ENCODE measurements at places on chromosomes 6 and 20.

DNA sequence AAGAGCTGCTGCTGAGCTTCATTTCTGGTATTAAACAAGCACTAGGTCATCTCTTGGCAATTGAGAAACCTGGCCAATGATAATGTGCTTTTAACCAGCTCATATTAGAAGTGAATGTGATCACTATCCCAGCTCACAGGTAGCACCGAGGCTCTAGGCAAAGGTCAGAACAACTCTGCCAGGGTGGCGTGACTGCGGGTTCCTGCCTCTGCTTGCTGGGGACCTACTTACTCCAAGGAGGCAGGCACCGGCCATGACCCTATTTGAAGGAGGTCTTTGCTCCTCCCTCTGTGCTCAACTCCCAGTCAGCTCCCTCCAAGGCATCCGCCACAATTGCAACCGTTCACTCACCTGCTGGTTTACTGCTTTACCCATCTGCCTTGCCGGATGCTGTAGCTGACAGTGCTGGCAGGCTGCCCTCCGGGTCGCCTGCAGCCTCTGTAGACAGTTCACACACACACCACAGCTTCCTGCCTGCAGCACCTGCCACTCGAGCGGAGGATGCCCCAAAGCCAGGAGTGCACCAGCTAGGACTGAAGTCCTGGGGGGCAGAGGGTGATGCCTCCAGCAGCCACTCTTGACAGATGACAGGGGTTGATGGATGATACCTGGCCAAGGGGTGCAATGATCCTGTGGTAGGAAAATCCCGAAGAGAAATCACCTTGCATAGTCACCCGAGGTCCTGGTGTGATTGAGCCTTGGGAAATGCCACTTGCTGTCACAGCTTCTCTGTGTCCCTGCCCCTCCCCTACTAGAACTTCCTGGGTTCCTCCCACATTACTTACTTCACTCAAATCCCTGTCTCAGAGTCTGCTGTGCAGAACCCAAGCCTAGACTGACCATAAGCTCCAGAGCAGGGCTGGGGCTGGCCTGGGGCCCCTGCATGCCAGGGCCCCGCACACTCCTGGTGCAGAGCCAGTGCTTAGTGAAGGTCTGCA, 8.8 kb upstream of the VSX1 start:
- no peak for DNase-seq

DNA sequence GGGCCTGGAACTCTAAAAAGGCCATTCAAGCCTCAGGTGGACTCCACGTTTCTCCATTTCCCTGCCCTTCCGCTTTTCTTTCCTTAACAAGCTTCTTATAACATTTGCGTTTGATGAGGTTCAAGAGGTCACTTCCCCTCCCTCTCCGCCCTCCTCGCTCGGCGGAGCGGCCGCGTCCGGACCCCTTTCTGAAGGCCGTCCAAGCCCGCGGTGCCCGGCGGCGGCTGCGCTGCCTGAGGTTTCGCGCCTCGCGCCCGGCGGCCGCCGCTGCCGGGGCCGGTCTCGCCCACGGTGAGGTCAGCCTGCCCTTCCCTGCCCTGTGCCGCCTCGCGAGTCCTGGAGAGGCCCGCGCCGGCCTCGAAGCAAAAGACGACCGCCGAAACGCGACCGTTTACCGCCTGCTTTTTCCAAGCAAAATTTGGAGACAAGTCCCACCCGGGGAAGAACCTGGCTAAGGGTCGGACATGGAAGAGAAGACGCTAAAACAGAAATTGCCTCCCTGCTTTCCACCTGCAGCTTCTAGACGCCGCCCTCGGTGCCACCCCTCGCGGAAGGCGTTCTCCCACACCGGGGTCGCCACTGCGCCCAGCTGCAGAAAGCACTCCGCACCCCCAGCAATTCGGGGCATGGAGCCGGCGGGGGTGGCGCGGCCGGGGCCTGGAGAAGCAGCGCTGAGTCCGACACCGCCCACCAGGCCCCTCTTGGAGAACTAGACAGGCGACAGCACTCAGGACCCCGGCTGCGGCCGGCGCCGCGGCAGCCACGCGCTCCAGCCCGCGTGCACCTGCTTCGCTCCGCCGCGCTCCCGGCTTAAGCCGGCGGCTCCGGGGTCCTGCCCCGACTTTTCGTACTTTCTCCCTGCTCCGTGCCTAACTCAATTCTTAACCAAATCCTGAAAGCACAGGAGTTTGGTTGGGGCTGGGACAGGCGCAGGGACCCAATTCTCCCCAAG, 11.0 kb upstream of the FOXF2 start:
- DNase-seq, result no peak

DNA sequence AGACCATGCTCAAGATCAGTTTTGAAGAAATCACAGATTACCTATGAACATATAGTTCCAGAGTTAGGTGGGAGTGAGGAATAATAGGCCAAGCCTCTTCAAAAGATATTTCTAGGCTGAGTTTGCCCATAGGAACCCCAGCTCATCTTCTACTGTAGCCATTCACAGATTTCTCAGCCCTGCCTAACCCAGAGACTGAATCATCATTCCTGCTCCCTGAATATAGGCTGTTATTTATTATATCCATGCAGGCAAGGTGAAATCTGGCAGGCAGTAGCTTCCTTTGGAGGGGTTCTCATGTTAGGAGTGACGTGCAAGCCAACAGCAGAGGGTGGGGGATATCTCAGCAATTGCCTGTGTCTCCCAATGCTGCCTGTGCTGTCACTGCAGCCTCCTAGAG, 25.6 kb upstream of the ADGRF4 start:
- DNase-seq, result no peak

- DNase-seq, result peak; percentile 60
These were observed 29.1 kb upstream of the SERPINB9 start for GRCh38 chr6:2931970-2932748.

DNA sequence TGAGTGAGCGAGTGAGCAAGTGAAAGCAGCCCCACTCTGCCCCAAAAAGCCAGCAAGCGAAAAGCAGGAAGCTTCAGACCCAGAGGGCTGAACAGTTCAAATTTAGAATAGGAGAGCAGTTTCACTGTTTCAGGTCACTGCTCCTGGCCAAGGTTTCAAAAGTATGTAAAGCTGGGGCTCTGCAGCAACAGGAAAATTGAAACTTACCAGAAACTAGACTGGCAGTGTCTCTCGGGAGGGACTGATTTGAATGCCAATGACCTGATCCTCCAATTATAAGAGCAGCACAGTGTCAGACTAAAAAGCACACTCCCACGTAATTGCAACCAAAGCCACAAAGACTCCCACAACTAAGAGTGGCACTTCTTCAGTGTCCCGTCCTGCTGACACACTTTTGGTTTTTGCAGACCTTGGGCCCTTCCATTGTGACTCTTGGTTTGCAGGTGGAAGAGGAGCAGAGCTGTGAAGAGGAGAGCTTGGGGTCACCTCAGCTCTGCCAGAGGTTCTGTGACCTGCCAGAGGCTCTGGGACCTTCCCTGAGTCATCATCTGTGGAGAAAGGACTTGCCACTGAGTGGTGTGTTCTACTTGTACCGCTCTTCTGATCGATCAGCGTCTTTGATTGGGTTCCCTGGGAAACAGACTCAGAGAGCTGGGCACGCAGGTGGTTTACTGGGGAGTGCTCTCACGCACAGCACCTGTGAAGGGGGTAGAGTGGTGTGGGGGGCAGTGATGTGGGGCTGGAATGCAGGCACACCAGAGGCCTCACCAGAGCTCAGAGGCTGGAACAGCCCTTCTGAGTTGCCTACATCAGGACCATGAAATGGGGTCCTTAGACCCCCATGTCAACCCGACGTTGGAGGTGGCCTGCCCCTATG, 52.7 kb upstream of the PTGIS start:
- DNase-seq, result no peak

DNA sequence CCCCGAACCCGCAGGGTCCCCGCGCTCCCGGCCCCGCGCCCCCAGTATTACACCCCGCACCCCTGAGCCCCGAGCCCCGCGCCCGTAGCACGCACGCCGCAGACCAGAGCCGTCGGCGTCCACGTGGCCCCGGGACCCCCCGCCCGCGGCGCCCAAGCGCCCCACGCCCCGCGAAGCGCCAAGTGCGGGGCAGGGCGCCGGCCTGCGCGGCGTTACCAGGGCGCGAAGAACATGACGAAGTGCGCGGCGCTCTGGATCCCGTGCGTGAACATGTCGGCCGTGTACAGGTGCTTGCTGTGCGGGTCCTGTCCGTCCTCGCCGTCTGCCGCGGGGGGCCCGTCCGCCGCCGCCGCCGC, 312 bp downstream of the TXNDC5 start:
- peak; percentile 40 for DNase-seq

- no peak for DNase-seq
These were observed 15.8 kb downstream of the LRRC73 start for GRCh38 chr6:43494321-43494720.

DNA sequence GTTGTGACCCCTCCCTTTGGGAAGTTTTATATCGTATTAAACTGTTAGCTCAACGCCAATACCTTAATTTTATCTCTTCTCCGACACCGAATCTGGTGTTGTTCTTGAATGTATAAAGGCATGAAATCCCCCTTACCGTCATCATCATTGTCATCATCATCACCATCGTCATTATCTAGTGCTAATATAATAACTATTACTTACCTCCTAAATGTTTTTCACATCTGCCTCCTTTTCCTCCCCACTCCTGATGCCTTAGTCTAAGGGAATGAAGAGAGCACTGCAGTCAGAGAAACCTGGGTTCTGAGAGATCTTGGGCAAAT, 677 bp upstream of the ZBTB24 start:
- no peak for DNase-seq

- DNase-seq, result no peak
These were observed 13.1 kb downstream of the LIN28B start for GRCh38 chr6:104969785-104970581.

- no peak for DNase-seq
These were observed 174.7 kb downstream of the ZFAND3 start for GRCh38 chr6:37994223-37994622.

DNA sequence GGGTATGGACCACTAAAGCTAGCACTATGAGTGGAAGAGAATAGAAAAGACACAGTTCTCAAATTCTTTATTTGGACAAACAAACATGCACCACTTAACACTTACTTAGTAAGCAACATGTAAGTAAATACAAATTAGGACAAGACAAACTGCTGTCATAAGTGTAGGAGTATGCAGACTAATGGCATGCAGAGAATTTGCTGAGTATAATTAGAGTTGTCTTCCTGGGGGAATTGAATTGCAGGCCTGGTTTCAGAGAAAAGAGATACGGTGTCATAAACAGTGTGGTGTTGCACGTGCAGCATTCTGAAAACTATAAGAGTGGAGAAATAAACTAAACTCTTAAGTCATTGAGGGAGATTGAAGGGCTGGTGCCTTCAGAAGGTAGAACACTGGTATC, 125.2 kb upstream of the EYA4 start:
- no peak for DNase-seq

DNA sequence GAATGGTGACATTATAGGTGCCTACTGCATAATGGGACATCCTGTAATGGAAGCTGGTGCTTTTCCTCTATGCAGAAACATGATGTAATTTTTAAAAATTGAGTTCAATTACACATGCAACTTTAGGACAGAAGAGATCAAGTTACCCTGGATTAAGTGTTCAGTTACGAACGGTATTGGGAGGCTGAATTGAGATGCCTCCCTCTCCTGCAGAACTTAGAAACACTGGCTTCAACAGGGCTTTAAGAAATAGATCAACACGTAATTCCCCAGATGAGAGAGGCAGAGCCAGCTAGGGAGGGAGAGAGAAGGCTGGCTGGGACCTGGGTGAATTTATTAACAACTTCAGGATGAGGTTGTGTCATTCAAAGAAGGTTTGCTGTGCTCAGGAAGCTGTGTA, 232.8 kb downstream of the CDH26 start:
- DNase-seq, result no peak

- no peak for DNase-seq
These were observed 42.0 kb downstream of the HLA-DRB5 start for GRCh38 chr6:32488083-32488482.

DNA sequence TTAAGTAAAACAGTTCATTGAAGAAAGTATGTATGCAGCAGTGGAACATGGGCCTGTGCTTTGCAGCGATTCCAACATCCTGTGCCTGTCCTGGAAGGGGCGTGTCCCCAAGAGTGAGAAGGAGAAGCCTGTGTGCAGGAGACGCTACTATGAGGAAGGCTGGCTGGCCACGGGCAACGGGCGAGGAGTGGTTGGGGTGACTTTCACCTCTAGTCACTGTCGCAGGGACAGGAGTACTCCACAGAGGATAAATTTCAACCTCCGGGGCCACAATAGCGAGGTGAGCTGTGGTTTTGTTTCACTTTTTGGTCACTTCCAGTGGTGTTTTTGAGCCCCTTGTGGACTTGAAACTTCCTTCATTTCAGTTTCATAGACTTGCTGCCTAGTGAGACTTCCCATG, 1.7 kb downstream of the TULP4 start:
- DNase-seq, result no peak

GRCh38 chr6:4965562-4966389, 38.1 kb downstream of the RPP40 start:
- no peak for DNase-seq

GRCh38 chr6:91540902-91541301, 954.0 kb upstream of the MAP3K7 start:
- DNase-seq, result no peak

DNA sequence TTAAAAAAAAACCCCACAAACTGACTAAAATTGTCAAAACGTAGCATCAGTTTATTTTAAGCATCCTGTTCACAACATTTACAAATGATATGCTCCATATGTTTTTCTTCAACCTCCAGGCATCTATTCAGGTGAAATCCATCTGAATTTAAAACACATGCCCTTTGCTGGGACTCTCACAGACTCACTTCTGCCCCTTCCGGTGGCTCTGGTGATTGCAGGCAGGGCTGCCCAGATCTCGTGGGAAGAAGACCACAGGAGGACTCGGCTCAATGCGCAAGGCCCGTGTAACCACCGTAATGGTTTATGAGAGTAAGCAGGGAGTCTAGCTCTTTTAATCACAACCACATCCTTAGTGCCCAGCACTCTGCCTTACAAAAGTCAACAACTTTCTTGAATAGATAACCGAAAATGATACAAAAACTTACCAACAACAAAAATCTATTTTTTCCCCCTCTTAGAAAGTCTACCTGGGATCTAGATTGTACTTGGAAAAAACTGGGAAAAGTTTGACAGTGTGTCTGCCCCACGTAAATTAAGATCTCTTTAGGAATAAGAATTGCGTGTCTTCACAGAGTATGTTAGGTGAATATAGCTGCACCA, 139.1 kb downstream of the KIF16B start:
- peak; percentile 27 for DNase-seq

GRCh38 chr20:5222919-5223634, 93.7 kb downstream of the PROKR2 start:
- DNase-seq, result peak; percentile 53

DNA sequence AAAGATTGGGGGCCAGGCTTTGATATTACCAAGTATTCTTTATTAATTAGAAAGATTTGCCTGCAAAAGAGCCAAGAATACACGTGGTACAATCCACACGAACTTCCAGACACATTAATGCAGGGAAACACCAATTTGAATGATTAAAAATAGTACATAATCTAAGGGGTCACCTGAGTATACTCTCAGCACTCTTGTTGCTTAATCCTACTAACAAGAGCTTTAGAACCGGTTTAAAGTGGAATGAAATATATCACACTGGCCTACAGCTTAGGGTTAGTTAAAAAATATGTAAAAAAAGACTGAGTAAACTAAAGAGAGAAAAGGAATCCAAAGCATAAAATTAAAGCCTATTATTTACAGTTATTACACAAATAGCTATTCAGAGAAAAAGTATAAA, 49.0 kb downstream of the COL9A1 start:
- DNase-seq, result no peak
